ENCODE measurements at places on chromosomes 1 and 21.

DNA sequence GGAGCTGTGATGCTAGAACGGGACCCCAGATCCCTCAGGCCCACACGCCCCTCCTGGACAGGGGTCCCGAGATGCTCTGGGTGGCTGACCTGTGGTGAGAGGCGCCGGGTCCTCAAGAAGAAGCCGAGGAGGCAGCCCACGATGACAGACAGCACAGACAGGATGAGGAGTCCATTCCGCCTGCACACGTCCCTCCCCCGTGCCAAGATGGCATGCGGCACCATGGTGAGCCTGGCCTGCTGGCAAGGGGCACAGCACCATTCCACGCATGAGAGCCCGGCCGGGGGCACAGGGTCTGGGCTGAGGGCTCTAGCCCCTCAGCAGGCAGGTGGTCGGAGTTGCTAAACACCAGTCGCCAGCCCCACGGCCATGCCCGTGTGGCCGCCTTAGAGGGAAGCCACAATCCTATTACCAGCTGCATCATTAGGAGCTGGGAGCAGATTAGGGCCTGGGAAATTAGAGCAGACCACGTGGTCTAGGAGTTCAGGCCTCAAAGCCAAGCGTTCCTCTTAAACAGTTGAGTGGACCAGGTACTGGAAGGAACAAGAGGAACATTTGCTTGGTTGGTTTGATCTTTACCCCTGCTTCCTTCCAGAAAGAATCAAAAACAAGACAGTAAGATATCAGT, at the start of gene SLC1A7:
TSS of gene SLC1A7 (minus strand) at position 413 of the 628 bp plus-strand sequence. CDS start at position 224, 189 bp downstream.
- no peak for DNase-seq

DNA sequence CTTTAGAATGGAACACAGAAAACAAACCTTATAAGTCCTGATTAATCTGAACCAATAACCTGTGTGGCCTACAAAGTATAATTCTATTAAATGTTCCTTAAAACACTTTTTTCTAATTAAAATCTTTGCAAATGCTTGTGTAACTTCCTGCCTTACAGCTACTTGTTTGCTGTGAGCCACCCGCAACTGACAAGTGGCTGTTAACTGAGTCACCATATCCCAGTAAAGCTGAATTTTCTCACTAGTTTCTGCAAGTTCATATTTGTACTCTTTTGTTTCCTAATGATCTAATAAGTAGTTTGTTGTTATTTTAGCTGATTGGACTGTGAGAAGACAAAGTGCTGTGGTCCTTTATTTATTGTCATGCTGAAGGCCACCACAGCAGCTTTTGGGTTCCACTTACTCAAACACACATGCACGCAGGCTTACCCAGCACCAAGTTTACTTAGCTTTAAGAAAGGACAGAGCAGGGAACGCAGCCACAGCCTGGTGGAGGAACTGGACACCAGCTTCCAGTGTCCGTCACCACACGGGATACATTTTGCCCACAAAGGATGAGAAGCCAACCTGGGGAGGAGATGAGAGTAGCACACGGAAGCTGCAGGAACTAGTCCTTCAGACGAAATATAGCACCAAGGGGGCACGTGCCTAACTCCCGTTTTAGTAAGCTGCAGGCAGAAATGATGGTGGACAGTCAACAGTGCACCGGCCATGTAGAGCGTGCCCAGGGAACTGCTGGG, 47.8 kb downstream of the LCA5L start:
- no peak for DNase-seq

DNA sequence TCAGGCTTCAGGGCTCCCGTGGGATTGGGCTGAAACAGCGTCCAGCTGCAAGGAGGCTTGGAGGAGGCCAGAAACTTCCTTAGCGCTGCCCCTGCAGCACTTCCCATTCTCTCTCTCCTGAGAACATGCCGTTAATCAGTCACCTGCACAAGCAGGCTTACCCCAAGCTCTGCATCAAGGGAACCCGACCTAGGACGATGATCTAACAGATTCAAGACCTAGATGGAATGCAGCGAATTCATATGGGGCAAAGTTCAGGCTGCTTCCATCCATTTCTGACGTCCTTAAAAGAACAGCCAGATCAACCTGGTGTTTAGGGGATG, 114.1 kb downstream of the ERG start:
- DNase-seq = no peak

DNA sequence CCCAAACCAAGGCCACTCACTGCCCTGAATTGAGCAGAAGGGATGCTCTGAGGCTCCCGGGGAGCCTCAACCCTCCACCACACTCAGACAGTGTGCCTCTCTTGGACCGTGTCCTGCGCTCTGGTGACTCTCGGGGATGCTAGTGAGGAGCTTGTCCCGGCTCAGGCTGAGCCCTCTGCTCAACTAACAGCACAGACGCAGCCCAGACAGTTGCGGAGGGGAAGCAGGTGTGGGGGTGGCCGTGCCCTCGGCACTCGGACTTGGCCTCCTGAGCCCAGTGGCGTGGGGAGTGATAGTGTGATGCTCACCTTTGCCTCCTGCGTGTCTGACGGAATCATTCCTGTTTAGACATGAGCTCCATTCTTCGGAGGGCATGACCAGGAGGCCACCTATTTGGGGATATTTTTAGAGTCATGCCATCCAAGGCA, 15.4 kb upstream of the SLC19A1 start:
- no peak for DNase-seq

- no peak for DNase-seq
Measured at GRCh38 chr21:27306791-27307775, 340.2 kb upstream of the ADAMTS5 start.

- DNase-seq = no peak
Measured at GRCh38 chr1:107250169-107250568, 109.3 kb downstream of the NTNG1 start.

- DNase-seq = no peak
Measured at GRCh38 chr1:81428998-81429397, 371.7 kb upstream of the ADGRL2 start.

- no peak for DNase-seq
Measured at GRCh38 chr1:11178021-11179015, 10.8 kb upstream of the ANGPTL7 start.

DNA sequence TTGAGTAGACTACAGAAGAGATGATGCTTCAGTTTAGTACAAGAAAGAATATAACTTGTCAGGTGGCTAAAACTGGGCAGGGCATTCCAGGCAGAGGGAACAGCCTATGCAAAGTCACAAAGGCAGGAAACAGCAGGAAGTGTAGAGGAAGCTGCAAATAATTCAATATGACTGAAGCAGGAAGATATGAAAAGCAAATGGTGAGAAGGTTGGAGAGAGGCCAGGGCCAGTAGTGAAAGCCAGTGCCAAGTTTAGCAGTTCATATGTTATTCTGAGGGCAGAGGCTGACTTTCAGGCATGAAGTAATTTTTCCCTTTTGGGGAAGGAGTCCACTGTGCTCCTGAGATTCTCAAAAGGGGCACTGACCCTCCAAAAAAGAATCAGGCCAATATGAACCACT, 8.0 kb upstream of the YBX1 start:
- DNase-seq = no peak

- DNase-seq = no peak
Measured at GRCh38 chr1:174433451-174433850, 14.3 kb upstream of the GPR52 start.

Measured in activated CD4-positive, alpha-beta T cell treated with anti-CD3 and anti-CD28 coated beads, Interleukin-2, amount 10 ng/mL, durations not matched to agents 24 days and 14 days (primary cell).